ENCODE measurements at places on chromosomes 7 and 10.
A peak's percentile ranks its signal among the peaks of the same experiment; 100 is the strongest.

DNA sequence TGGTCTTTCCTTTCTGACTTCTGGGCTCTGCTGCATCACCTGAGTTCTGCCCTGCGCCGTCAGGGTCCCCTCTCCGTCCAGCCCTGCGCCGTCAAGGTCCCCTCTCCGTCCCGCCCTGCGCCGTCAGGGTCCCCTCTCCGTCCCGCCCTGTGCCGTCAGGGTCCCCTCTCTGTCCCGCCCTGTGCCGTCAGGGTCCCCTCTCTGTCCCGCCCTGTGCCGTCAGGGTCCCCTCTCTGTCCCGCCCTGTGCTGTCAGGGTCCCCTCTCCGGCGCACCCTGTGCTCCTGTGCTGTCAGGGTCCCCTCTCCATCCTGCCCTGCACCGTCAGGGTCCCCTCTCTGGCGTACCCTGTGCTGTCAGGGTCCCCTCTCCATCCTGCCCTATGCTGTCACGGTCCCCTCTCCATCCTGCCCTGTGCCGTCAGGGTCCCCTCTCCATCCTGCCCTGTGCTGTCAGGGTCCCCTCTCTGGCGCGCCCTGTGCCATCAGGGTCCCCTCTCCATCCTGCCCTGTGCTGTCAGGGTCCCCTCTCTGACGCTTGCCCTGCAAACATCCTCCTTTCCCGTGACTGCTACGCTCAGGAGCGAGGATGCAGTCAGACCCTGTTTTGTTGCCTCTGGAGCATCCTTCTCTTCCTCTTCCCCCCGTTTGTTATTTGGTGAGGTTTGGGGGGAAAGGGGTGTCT lies 66.4 kb downstream of the INPP5A start:
- no peak for DNase-seq

DNA sequence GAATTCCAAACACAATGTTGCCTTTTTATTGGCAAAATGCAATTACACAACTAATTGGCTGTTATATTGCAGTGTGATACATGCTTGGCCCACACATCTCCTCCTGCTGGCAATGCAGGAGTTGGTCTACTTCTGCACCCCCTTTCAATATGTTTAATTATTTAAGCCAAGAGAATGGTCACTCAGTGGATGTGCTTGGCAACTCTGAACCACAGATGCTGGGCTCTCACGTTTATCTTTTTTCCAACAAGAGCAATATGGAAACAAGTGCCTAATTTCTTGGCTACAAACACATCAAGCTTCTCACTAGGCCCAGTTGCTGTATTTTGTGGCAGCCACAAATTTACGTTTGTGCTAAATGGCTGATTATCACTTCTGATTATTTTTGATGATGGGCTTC lies 1149.2 kb upstream of the CELF2 start:
- no peak for DNase-seq

DNA sequence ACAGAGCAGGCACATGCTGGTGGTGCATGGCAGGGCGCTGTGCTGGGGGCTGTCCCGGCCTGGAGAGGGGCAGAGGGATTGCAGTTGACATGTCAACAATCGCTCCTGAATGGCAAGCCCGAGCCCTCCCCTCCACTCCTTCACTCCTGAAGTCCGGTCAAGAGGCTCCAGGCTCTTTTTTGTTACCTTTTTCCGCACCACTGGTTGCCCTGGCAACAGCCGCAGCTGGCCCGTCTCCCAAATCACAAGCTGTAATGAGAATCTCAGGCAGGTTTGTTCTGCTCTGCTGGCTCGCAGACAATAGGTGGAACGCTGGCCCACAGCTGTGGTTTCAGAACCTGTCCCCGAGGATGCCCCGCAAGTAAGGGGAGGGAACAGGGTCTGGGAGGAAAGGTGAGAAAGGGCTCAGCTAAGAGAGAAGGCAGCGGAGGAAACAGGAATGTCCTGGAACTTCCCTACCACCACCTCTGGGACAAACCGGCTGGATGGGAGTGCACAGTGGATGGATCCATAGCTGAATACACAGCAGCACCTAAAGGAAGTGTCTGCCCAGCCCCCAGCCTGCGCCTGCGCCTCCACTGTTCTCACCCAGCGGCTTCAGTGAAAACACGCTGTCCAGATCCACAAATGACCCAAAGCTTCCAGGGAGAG lies 58.9 kb downstream of the CALML3 start:
- DNase-seq: no peak

GRCh38 chr7:27315066-27315465 lies 72.5 kb downstream of the EVX1 start:
- no peak for DNase-seq

GRCh38 chr7:108299251-108299973 lies 156.8 kb downstream of the NRCAM start:
- no peak for DNase-seq

- peak; percentile 52 for DNase-seq
These were observed 45.9 kb upstream of the EMX2 start for GRCh38 chr10:117496616-117497028.

DNA sequence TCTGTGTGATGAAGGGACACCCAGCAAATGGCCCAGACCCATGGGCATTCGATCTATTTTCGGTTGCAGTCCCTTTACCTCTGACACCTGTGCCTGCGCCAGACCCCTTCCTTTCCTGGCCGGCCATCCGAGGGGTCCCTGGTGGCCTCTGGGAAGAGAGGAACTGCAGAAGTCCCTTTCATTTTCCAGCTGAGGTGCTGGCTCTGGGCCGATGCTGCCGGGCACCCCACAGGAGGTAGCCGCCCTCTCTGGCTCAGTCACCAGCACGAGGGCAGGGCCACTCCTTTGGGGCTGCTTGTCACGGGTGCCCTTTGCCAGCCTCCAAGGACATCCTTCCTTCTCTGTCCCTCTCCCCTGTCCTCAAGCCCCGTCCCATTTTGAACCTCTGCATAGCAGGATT lies 4.2 kb upstream of the ELN start:
- DNase-seq: no peak
